ENCODE measurements at places on chromosomes 5 and 9.
A peak's percentile ranks its signal among the peaks of the same experiment; 100 is the strongest.

- DNase-seq = peak; percentile 69
Observed at GRCh38 chr5:126384985-126385384, 38.2 kb upstream of the GRAMD2B start.

DNA sequence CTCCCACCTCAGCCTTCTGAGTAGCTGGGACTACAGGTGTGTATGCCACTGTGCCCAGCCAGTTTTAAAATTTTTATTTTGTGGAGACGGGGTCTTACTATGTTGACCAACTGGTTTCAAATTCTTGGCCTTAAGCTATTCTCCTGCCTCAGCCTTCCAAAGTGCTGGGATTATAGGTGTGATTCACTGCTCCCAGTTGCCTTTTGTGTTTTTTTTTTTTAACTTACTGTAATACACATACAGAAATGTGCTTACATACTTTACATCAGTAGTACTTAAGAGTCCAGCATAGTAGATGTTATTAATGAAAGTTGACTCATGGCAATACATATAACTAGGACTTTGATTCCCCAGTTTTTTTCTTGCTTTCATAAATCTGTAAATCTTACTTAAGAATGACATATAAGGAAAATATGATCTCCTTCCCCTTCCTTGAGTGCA is 4.7 kb downstream of the MAN2A1 start:
- no peak for DNase-seq

DNA sequence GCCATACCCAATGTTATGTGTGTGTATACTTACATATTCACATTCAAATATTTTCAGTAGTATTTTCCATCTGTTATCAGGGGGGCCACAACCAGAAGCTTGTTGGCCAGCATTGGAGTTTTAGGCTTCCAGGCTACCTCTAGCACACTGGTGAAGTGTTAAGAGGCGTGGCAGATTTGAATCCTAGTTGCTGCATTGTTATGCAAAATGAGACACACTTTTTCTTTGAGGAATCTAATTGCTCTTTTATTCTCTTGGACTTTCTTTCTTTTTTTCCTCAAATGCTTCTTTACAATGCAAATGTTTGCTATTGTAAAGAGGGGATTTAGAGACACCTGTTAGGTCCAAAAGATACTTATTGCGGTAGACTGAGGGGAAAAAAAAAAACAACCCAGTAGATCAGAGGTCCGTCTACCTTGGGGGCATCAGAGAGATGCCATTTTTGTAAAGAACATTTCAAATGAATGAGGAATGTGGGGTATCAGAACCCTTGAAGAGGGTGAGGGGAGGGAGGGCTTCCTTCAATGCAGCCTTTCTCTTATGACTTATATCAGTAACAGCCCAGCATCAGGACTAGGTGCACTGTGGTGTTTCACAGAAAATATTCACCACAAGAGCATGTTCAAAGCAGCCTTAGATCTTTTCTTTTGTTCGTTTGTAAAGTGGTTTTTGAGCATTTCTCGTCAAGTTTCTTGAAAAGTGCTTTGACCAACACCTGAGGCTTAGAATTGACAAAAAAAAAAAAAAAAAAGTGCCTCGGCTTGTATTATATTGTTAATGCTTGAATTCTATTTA is 3.8 kb downstream of the SMARCA2 start:
- DNase-seq = no peak

- DNase-seq = no peak
Observed at GRCh38 chr5:32222723-32223470, 48.8 kb upstream of the GOLPH3 start.

GRCh38 chr9:123769719-123770118 is 160.2 kb downstream of the DENND1A start:
- no peak for DNase-seq

DNA sequence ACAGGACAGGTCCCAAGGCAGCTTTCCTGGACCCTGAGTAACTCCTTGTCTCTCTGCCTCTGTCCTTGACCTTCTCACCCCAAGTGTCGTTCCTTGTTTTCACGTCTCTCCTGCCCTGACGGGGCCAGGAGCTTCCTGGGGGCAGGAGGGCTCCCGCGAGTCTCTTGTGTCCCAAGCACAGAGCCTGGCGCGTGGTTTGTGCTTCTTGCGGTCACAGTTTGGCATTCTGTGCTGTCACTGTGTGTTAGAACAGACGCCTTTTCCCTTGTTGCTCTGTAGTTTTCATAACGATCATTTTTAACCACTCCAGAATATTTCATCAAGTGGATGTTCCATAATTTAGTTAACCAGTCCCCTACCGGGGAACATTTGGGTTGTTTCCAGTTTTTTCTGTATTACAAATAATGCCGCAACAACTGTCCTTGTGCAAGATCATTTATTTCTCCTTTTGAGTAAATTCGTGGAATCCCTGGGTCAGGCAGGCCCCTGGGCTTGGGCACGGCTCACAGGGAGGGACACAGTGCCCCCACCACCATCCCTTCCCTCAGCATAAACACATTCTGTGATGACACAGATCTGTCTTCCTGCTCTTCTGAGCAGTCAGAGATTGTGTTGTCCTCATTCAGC is 71.9 kb downstream of the TSPAN17 start:
- DNase-seq = no peak

Measured in Caki2 (cell line).